CD4-positive, alpha-beta memory T cell (primary cell): ENCODE measurements at places on chromosomes 4 and X. TPM values are rescaled to one million over a fixed set of nuclear protein-coding genes. Genes with fewer than 3 reads are reported as not detected.
A peak's percentile ranks its signal among the peaks of the same experiment; 100 is the strongest.

DNA sequence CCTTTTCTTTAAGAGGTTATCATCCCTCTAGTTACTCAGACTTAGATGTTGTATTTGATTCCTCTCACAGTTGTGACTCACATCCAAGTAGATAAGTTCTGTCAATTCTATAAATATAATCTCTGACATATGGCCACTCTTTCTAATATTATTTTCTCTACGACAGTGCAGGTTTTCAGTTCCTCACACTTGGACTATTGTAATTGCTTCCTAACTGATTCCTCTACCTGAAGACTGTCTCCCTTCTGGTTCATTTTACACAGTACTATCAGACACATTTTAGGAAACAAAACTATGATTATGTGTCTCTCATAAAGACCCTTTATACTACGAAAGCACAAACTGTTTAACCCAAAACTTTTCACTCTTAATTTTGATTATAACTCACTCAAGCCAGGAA, 31.3 kb upstream of the GNRHR start:
- no peak overlapping the region for H3K27ac ChIP-seq
- H3K4me3 ChIP-seq = no peak overlapping the region
- no peaks in the 10 kb centered on the region for H3K4me1 ChIP-seq
- no peaks in the 10 kb centered on the region for H3K27me3 ChIP-seq
- H3K36me3 ChIP-seq = no peaks in the 10 kb centered on the region
- no peak for DNase-seq

DNA sequence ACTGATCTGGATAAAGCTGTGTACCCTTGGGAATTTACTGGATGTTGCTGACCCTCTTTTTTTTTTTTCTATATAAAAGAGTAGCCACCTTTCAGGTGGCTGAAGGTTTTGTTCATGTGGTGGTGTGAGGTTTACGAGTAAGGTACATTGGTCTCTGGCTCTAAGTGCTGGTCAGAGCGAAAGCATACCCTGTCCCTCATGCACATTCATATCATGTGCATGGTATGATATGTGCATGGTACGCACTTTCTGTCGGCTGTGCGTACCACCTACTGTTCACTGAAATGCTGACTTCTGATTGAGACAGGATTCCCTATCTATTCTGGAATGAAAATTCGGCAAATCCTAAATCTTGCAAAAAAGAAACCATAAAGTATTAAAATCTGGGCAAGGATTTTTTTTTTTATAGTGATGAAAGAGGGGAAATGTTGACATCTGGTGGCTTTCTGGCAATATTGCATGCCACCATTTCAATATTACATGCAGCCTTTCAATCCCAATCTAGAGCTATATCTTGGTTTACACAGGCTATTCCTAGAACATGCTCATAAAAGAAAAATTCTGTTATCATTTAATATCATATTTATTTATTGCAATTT, 32.8 kb downstream of the FAM149A start:
- H3K27me3 ChIP-seq = no peaks in the 10 kb centered on the region
- no peaks in the 10 kb centered on the region for H3K4me1 ChIP-seq
- no peaks in the 10 kb centered on the region for H3K36me3 ChIP-seq

DNA sequence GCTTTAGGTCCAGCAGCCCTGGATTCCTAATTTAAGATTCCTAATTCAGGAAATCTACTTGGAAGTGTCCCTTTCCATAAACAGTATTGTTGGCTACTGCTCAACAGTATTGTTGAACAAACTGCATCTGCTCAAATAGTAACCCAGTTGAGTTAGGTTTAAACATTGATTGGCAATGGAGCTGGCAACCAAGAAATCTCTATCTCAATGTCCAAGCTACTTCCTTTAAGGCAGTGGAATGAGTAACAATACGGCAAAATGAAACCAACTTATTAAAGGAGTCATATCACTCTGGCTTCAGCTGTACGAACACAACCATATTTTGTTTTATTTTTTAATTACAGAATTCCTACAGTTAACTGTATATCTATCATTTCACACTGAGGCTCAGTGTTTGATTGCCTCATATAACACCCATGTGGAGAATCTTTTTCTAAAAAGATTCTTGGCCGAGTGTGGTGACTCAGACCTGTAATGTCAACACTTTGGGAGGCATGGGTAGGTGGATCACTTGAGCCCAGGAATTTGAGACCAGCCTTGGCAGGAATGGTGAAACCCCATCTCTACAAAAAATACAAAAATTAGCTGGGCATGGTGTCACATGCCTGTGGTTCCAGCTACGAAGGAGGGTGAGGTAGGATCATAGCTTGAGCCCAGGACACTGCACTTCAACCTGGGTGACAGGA, 71.7 kb upstream of the IL13RA1 start:
- H3K27ac ChIP-seq = no peak overlapping the region
- no peak overlapping the region for H3K4me3 ChIP-seq
- no peak for DNase-seq
- H3K36me3 ChIP-seq = peaks cover 37% of the 10 kb centered on the region
- no peaks in the 10 kb centered on the region for H3K27me3 ChIP-seq

DNA sequence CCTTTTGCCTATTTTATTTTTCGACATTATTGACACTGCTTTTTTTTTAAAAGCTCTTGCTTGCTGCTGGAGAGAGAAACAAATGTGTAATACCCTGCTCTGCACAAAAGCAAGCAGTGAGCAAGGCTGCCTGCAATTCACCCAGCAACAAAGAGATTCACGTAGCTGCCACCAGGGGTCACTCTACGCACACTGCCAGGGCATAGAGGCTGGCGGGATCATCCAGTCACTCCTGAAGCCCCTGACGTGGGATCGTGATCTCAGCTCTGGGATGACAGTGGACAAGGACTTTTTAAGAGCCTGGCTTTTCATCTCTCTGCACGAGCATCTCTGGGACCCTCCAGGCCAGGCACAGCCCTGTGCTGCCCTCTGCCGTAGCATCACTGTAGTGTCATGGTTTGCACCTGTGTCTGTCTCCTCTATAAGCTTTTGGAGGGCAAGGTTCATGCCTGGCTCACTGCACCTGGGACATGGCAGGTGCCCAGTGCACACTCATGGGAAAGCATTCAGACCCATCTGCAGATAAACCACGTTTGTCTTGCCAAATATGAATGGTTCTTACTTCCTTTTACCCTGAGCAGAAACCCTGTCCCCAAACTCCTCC, 19.8 kb downstream of the C4orf50 start:
- H3K4me3 ChIP-seq = no peak overlapping the region
- no peaks in the 10 kb centered on the region for H3K27me3 ChIP-seq
- H3K36me3 ChIP-seq = no peaks in the 10 kb centered on the region
- H3K27ac ChIP-seq = no peak overlapping the region
- no peaks in the 10 kb centered on the region for H3K4me1 ChIP-seq
- DNase-seq = peak; percentile 23

DNA sequence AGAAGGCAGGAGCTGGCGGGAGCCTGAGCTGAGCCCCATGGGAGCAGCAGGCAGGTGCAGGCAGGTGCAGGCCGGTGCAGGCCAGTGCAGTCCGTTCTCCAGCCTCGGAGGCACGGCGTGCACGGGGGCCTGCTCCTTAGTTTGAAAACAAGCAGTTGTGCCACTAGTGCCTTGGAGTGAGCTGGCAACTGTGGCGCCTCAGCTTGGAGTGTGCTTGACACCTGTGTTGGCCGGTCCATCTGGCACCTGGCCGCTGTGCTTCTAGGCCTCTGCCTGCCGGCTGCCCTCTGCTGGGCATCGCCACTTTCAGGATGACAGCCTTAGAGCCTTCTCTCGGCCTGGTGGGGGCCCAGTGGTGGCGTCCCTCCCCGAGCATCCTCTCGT, 47.9 kb downstream of the RGS12 start:
- peaks cover 4% of the 10 kb centered on the region for H3K4me1 ChIP-seq
- no peak for DNase-seq
- no peak overlapping the region for H3K27ac ChIP-seq
- no peaks in the 10 kb centered on the region for H3K27me3 ChIP-seq

- no peaks in the 10 kb centered on the region for H3K27me3 ChIP-seq
- DNase-seq = no peak
These were observed 484.2 kb upstream of the BOD1L1 start for GRCh38 chr4:14111730-14112181.

DNA sequence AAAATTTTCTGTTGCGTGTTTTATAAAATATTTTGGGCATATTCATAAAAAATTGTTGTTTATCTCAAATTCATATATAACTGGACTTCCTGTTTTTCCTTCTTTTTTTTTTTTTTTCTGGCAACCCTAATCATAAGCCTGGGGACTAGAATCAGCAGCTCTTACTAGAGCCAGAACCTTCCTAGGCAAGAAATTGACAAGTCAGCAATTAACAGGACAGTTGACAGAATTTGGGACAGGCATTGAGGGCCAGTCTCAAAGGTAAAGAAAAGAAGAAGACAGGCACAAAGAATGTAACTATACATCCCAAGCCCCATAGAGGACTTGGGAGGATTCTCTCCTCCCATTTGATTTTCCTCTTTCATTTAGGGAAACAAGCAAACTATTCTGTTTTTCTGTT, 35.0 kb upstream of the HS3ST1 start:
- no peak for DNase-seq
- no peaks in the 10 kb centered on the region for H3K4me1 ChIP-seq
- H3K36me3 ChIP-seq = no peaks in the 10 kb centered on the region
- H3K27me3 ChIP-seq = no peaks in the 10 kb centered on the region

DNA sequence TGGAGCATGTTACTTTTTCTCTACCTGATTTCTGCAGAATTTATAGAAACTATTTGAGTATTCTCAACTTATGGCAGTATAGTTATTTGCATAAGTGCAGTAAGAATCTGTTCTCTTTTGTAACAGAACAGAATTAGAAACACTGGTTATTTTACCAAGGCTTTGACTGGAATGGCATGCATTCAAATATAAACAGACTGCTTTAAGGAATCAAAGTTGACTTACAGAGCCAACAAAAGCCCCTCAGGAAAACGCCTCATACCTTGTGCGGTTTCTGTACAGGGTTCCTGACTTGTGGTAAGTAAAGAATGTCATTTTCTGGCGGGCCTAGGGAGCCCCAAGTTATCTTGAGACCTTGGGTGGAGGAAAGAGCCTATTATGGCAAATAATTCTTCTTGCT, 97.1 kb downstream of the GPR143 start:
- H3K4me1 ChIP-seq = no peaks in the 10 kb centered on the region
- H3K36me3 ChIP-seq = no peaks in the 10 kb centered on the region
- no peaks in the 10 kb centered on the region for H3K27me3 ChIP-seq
- no peak overlapping the region for H3K27ac ChIP-seq
- H3K4me3 ChIP-seq = no peak overlapping the region
- no peak for DNase-seq

- H3K27me3 ChIP-seq = no peaks in the 10 kb centered on the region
- no peak overlapping the region for H3K4me3 ChIP-seq
- no peaks in the 10 kb centered on the region for H3K4me1 ChIP-seq
These were observed 94.9 kb upstream of the NDP start for GRCh38 chrX:44068043-44068442.

- DNase-seq = no peak
- no peak within 1 kb of the TSS for H3K4me3 ChIP-seq
- H3K36me3 ChIP-seq = no peaks in the 10 kb centered on the region
- H3K27ac ChIP-seq = no peak within 1 kb of the TSS
These were observed at the start of gene STATH for GRCh38 chr4:69995526-69996016. STATH (plus strand) TSS chr4:69995966; CDS start chr4:69998438, 2,472 bp downstream.

DNA sequence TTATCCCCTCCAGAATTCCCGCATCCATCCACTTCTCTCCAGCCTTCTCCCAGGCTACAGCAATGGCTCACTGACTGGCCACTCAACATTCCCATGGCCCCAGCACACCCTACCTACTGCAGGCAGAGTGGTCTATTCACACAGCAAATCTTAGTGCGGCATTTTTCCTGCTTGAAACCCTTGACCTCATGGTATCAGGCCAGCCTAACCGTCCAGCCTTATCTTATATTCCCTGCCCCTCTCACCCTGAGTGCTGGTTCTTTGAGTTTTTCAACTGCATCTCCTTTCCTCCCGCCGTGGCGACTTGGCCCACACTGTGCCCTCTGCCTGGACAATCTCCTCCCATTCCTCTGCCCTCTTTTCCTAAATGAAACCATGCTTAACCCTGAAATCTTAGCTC, 10.0 kb upstream of the S100G start:
- H3K4me3 ChIP-seq = no peak overlapping the region
- H3K27me3 ChIP-seq = no peaks in the 10 kb centered on the region
- no peak for DNase-seq
- no peaks in the 10 kb centered on the region for H3K36me3 ChIP-seq
- no peaks in the 10 kb centered on the region for H3K4me1 ChIP-seq

GRCh38 chr4:15130441-15130840, 128.2 kb downstream of the CPEB2 start:
- no peaks in the 10 kb centered on the region for H3K36me3 ChIP-seq
- H3K27ac ChIP-seq = no peak overlapping the region
- DNase-seq = no peak
- H3K27me3 ChIP-seq = no peaks in the 10 kb centered on the region

GRCh38 chrX:24982306-24982965, 33.3 kb downstream of the ARX start:
- H3K27me3 ChIP-seq = no peaks in the 10 kb centered on the region
- H3K4me1 ChIP-seq = no peaks in the 10 kb centered on the region
- no peak overlapping the region for H3K4me3 ChIP-seq
- H3K36me3 ChIP-seq = no peaks in the 10 kb centered on the region
- no peak overlapping the region for H3K27ac ChIP-seq
- DNase-seq = no peak

GRCh38 chr4:8002525-8003309, 63.1 kb upstream of the AFAP1 start:
- no peaks in the 10 kb centered on the region for H3K27me3 ChIP-seq
- no peak overlapping the region for H3K4me3 ChIP-seq
- no peak overlapping the region for H3K27ac ChIP-seq
- no peaks in the 10 kb centered on the region for H3K36me3 ChIP-seq
- no peaks in the 10 kb centered on the region for H3K4me1 ChIP-seq

DNA sequence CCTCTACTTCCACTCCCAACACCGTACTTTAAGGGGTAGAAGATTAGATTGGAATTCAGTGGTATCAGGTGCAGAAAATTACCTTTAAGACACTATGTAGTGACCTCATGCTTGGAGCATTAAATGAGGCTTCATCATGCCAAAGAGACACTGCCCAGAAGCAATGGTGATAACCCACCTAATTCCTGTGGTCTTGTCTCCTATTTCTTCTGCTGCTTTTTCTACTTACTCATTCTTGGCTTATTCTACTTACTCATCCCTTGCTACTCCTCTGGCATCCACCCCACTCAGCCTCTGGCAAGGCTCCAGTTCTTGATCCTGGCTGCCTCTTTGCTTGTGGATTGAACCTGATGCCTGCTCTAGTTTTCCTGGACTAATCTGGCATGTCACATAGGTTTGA, 62.3 kb upstream of the ADAMTS3 start:
- no peak for DNase-seq
- H3K27me3 ChIP-seq = no peaks in the 10 kb centered on the region
- no peak overlapping the region for H3K27ac ChIP-seq
- no peaks in the 10 kb centered on the region for H3K36me3 ChIP-seq
- H3K4me3 ChIP-seq = no peak overlapping the region
- H3K4me1 ChIP-seq = no peaks in the 10 kb centered on the region

The RRAGB gene
- total RNA-seq = 13.1 TPM

The MAOA gene
- not detected for total RNA-seq

The SMIM31 gene
- total RNA-seq = not detected

The RADX gene
- total RNA-seq = 16.2 TPM

The JADE3 gene
- 0.44 TPM for total RNA-seq

The IDH3G gene
- total RNA-seq = 45.5 TPM

The HS3ST1 gene
- total RNA-seq = 0.06 TPM

The MAML3 gene
- 3.7 TPM for total RNA-seq
